ENCODE measurements at places on chromosomes 13 and 19.
A peak's percentile ranks its signal among the peaks of the same experiment; 100 is the strongest.

- peaks cover 15% of the 10 kb centered on the region for H3K4me1 ChIP-seq
- DNase-seq = no peak
- H3K27ac ChIP-seq = no peak overlapping the region
- no peaks in the 10 kb centered on the region for H3K27me3 ChIP-seq
Measured at GRCh38 chr13:80203496-80203895, 137.4 kb downstream of the SPRY2 start.

GRCh38 chr13:24214528-24214927 is 54.0 kb downstream of the SPATA13 start:
- H3K27ac ChIP-seq = no peak overlapping the region
- no peaks in the 10 kb centered on the region for H3K27me3 ChIP-seq
- DNase-seq = no peak
- H3K4me3 ChIP-seq = no peak overlapping the region
- peaks cover 53% of the 10 kb centered on the region for H3K4me1 ChIP-seq

GRCh38 chr13:107644136-107644535 is 571.2 kb downstream of the LIG4 start:
- no peaks in the 10 kb centered on the region for H3K36me3 ChIP-seq
- H3K27ac ChIP-seq = no peak overlapping the region
- no peaks in the 10 kb centered on the region for H3K27me3 ChIP-seq
- H3K4me1 ChIP-seq = no peaks in the 10 kb centered on the region

- H3K27me3 ChIP-seq = peaks cover 27% of the 10 kb centered on the region
- peak overlapping the region; percentile 45 for H3K4me3 ChIP-seq
- DNase-seq = no peak
- H3K36me3 ChIP-seq = peaks cover 4% of the 10 kb centered on the region
- no peak overlapping the region for H3K27ac ChIP-seq
Measured at GRCh38 chr19:49125025-49125731, 5.8 kb downstream of the PPFIA3 start.

- H3K27ac ChIP-seq = no peak overlapping the region
- peaks cover 2% of the 10 kb centered on the region for H3K27me3 ChIP-seq
- no peaks in the 10 kb centered on the region for H3K36me3 ChIP-seq
Measured at GRCh38 chr13:36858290-36858689, 39.3 kb downstream of the RFXAP start.

- no peak for DNase-seq
- no peaks in the 10 kb centered on the region for H3K36me3 ChIP-seq
- no peak overlapping the region for H3K4me3 ChIP-seq
Measured at GRCh38 chr19:35908973-35909683, 1.0 kb upstream of the TYROBP start.
